RCC 7860 (cell line): ENCODE measurements at places on chromosomes 16 and 17.

GRCh38 chr16:88068476-88069396, 117.5 kb downstream of the BANP start:
- no peak for DNase-seq

GRCh38 chr17:43584666-43585102, 38.5 kb upstream of the ETV4 start:
- DNase-seq, result no peak

- DNase-seq, result peak; percentile 70
Observed at GRCh38 chr16:67279296-67280089, at the start of gene PLEKHG4. Gene PLEKHG4, plus strand, starts transcription at chr16:67279532. Its CDS starts 513 bp downstream, at chr16:67280045.

DNA sequence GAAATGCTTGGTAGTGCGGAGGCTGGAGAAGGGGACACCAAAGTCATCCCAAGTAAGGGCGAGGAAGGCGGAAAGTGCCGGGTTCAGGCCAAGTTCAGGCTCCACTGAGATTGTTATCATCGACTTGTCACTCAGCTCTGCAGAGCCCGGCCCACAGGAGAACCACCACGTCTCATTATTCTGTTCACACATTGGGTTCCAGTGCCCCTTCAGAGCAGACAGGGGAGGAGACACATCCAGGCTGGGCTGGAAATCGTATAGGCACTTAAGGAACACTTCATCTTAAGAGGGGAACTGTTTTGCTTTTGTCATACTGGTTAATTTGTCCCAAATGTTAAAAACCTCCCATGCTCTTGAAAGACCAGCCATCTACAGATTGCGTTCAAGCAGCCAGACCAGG, 118.3 kb upstream of the ADAMTS18 start:
- no peak for DNase-seq

- no peak for DNase-seq
Observed at GRCh38 chr16:65116216-65116615, 5.6 kb downstream of the CDH11 start.

DNA sequence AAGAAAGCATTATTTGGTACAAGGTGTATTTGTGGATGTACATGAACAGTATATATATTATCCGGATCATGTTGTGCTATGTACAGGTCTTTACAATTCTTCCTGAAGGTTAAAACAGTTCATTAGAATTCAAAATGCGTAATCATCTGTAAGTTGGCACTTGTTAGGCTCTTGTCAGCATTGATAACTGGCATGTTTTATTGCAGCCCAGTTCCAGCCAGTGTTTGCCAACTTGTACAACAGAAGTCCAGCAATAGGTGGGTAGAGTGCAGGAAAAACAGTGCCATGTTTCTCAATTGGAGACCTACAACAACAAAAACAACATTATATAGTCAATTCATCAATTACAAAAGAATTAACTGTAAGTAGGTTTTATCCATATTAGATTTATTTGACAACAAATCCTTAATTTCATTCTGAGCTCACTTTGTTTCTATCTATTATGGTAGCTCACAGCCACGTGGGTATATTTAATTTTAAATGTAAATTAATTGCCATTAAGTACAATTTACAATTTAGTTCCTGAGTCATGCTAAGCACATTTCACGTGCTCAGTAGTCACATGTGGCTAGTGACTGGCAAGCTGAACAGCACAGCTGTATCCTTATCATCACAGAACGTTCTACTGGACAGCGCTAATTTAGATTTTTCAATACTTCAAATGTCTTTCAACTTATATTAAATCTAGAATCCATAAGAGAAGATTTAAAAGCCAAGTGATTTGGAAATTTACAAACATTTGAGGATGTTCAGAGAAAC, 8.6 kb upstream of the ANKFY1 start:
- no peak for DNase-seq

- no peak for DNase-seq
Observed at GRCh38 chr16:56109205-56109604, 82.1 kb upstream of the GNAO1 start.

- no peak for DNase-seq
Observed at GRCh38 chr17:80198144-80198661, 21.9 kb downstream of the SGSH start.

DNA sequence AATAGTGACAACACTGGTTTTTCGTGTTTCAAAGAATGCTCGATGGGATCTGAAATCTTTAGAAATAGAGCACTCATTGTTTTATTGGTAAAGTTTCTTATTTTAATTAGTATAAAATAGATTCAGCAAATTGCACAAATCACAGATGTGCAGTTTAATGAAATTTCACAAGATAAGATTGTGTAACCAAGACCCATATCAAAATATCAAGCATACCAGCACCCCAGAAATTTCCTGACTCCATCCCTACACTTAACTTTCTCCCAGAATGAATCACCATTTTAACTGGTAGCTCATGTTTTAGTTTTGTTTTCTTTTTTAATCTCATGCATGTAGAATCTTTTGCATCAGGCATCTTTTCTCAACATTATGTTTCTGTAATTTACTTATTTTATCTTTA, 185.9 kb downstream of the KCNJ2 start:
- DNase-seq, result no peak

GRCh38 chr17:81073967-81074839, 39.3 kb downstream of the BAIAP2 start:
- DNase-seq, result no peak

GRCh38 chr16:25372716-25373115, 115.1 kb upstream of the ZKSCAN2 start:
- no peak for DNase-seq

- DNase-seq, result no peak
Observed at GRCh38 chr16:19963301-19963700, 78.7 kb upstream of the GPRC5B start.

- no peak for DNase-seq
Observed at GRCh38 chr17:74890554-74890953, 2.9 kb downstream of the FADS6 start.

DNA sequence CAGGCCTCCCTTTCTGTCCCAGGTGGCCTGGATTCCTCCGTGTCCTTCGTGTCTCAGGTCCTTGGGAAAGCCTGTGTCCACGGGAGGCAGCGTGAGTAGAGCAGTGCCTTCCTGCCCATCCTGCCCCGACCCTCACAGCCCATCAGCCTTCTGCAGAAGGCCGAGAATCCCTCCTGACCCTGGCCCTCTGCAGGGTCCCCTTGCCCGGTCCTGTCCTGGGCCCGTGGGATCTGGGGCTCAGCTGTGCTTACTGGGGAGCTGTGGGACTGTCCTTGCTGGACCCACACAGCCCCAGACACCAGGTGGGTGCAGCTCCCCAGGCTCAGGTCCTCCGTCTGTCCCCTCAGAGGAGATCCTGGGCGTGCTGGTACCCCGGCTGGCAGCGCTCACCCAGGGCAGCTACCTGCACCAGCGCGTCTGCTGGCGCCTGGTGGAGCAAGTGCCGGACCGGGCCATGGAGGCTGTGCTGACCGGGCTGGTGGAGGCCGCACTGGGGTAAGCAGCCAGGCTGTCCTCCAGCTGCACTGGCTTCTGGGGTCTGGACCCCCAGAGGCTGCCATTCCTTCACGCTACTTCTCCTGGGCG, 3.9 kb downstream of the TELO2 start:
- no peak for DNase-seq

- DNase-seq, result no peak
Observed at GRCh38 chr16:47056688-47057629, 83.5 kb upstream of the DNAJA2 start.

GRCh38 chr17:75688209-75688825, 21.2 kb downstream of the SAP30BP start:
- no peak for DNase-seq

DNA sequence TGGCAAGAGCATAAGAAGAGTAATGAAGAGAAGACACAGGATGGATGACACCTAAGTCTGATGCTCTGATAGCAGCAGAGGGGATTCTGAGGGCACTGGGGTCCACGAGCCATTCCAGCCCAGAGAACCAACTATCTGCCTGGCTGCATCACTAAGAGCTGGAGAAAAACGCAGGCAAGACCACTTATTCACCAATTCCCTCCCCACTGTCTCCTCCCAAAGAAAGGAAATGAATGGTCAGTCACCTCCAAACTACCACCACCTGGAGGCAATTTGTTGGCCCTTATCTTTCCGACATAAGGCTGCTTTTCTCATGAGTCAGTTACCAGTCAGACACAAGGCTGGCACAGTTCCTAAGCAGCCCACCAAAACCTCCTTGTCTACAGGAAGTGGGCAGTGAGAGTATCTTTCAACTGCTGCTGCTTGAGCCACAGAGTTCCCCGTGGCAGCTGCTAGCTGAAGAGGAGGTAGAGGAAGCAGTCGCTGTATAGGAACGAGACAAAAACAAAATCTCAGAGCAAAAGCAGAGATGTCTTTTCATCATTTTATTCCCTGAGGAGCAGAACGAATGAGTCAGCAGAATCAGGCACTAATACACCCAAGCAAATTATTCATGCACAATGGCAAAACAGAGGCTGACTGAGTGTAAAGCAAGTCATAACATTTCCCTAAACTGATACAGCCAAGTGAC, 111.1 kb downstream of the SMG6 start:
- peak; percentile 94 for DNase-seq

DNA sequence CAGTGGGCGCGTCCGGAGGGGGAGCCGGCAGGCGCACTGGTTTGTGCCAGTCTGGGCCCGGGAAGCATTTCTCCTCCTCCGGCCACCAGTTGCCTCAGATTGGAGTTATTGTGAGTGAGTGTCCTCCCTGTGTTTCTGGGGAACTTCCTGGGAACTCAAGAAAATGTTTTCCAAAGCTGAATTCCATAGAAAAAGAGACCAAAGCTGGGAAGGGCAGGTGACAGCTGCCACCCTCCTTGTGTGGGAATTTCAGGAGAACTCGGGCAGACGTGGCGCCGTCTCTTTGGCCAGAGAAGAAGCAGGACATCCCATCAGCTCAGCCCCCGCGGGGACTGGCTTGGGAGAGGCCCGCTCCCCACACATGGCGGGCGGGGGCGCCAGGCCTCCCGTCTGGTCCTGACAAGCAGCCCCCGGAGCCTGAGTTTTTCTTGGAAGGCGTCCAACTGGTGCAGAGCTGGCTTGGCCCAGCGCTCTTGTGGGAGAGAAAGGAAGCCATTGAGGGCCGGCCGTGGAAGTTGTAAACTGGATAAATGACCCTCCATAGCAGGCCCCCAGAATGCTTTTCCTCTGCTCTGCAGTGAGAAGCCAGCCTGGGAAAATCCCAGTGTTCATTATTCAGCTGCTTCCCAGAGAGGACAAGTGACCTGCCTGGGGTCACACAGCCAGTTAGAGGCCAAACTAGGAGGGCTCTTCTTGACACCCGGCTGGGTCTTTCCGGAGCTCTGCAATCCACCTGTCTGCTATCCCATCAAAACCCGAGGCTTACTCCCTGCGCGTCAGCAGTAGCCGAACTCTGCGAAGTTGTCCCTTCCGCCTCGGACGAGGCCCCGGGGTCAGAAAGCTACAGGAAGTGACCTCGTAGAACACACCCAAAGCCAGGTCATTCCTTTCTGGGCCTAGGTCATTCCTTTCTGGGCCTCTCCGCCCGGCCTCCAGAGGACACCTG, 39.2 kb upstream of the GSE1 start:
- DNase-seq, result no peak

GRCh38 chr17:31202968-31203367, 94.1 kb downstream of the OMG start:
- DNase-seq, result no peak

- DNase-seq, result no peak
Observed at GRCh38 chr16:4744555-4745273, 10.4 kb downstream of the DNAAF8 start.

DNA sequence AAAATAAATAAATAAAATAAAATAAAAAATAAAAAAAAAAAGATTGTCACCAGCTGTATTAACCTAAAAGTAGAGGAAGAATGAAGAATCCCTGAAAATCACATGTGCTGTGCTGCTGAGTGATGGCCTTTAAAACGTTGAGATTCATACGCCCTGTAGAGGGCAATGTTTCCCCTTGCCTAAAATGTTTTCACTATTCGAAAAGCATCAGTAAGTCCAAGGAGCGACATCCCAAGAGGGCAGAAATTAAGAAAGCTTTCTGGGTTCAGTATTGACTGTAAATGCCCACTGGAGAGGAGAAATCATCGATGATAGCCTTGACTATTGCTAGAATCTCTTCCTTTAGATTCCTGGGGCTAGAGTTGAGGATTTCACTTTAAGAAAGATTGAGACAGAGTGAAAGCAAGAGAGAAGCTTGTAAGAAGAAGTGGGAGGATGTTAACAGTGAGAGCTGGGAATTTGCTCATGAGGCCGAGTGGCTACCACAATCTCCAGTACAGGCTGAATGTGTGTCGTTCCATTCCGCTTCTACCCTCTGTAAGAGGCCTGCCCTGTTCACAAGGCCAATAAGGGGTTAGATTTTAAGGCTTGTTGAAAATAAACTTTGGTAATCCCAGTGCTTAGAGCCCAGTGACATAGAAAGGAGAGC, 170.8 kb upstream of the FAM20A start:
- DNase-seq, result peak; percentile 19

DNA sequence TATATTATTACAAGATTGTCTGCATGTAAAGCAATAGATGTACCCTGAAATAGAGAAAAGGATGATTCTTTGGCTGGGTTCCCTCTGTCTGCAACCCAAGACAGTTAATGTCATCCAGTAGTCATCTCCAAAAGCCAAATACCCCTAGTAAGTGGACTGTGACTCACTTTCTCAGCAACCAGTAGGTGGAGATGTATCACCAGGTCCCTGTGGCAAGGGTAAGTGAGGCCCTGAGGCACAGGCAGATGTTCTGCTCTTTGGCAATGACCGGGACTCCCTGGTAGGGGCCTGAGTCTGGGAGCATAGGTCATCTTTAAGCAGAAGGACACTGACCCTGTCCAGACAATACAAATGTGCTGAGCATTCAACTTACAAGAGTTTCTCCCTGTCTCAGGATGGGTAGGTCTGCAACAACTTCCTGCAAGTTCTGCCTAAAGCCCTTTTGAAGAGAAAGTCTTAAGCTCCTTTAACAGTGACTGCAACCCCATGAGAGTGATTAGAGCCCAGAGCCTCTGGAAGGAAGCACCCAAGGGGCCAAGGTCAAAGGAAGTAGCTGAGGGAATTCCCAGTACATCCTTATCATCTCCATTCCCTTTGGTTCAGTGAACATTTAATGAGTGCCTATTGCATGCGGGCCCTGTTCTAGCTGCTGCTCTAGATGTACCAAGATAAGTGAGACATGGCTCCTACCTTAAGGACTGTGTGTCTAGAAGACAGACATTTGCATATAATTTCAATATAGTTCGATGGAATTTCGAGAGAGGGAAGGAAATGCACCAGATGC, 31.9 kb downstream of the PMP22 start:
- DNase-seq, result peak; percentile 14
